Left ventricle myocardium superior (tissue), 1 donor: ENCODE measurements at places on chromosomes 2 and 18.

DNA sequence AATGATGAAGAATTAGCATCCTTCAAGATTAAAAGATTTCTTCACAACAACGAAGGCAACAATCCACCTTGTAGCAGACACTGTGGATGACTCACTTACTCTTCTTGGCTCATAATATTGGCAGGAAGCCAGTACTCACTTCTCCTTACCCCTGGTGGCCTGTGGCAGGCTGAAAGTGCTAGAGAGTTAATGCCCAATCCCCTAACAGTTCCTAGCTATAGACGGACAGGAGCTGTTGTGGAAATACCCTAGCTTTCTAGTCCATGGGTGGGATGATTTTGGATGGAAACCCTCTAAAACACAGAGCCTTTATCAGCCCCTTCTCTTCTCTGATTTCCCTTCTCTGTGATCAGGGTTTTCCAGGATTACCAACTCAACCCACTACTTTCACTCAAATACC is 128.6 kb upstream of the NYAP2 start:
- DNase-seq = no peak

DNA sequence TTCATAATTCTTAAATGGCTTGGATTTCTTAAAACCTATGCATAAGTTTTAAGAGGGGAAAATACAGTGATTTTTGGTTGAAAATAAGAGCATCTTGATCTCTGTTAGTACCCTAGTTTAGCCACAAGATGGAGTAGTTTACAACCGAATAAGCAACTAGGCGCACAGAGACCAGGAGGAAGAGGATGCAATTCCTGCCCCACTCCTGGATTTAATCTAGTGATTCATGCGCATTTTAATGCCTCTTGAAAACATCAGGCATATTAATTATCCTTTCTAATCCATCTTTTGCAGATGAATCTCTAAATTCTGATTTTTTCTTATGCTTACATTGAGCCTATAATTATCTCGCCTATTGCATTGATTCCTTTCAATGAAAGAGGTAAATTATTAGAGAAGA is 76.7 kb downstream of the MRPS9 start:
- DNase-seq = no peak

- no peak for DNase-seq
Observed at GRCh38 chr2:201058914-201059313, 12.6 kb downstream of the HYCC2 start.

GRCh38 chr18:75208155-75208835 is 644 bp downstream of the PTGR3 start:
- DNase-seq = peak; percentile 71
